GM13976 (cell line): ENCODE measurements at places on chromosomes 6 and 20.

DNA sequence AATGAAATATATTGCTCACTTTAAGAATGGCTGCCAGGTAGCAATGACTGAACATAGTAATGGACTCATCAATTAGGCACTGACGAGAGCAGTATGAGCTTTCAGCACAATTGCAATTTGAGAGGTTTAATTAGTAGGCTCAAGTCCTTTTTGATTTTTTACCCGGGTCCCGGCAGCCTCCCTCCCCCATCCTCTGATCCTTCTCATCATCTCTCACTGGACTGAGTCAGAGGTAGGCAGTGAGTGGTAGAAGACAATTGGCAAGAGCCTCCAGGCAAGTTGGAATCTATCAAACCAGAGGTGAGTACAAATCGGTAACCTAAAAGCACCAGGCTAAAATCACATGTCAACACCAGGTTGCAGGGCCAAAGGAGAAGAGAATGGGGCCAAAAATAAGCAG lies 107.9 kb downstream of the DCDC2 start:
- DNase-seq: no peak

DNA sequence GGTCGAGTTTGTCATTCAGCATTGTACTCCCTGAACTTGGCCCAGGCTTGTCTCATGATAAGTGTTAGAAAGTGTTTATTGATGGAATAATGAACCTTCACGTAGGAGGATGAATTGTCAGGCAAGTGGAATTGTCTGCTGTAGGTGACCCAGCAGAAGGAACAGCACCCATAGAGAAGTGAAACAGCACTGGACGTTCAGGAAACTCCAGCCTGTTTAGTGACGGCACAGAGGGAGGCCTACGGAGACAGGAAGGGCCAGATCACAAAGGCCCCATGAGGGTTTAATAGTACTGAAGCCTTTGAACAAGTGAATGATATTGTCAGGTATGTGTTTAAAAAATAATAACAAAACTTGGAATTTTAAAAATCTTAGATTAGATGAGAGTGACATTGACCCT lies 2.9 kb downstream of the STX11 start:
- DNase-seq: no peak

DNA sequence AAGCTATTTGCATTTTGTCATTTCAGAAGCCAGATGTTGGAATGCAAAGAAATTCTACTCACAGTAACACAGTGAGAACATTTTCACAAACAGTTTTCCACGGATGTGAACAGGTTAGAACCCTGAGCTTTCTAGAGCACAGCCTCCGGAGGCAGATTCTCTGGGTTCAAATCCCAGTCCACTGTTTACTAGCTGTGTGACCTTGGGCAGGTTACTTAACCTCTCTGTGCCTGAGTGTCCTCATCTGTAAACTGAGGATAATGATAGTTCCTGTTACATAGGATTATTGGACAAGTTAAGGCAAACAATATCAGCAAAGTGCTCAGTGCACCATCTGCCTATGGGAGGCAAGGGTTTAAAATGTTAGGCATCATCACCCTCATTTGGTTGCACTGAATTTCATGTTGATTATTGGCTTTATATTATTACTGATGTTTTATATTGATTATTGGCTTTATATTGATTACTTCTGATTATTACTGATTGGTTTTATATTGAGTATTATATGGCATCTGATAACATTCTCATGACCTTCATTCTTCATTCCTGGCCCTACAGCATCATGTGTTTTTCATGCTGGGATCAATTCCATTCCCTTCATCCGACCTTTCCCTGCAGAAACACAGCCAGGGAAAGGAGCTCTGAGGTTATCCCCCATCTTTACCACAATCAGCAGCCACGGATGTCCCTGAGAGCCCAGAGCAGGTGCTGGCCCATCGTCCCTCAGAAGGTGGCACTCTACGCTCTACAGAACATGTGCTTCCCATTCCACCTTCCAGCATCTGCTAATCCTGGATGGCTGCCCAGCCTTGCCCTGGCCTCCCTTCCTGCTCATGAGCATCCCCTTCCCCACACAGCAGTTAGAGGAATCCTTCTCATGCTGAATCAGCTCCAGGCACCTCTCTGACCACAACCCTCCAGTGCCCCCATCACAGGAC lies 283.1 kb downstream of the PREX1 start:
- DNase-seq: no peak

- DNase-seq: no peak
Observed at GRCh38 chr6:27758491-27758890, 153.7 kb downstream of the OR2B2 start.

GRCh38 chr6:53201270-53201669 lies 52.6 kb upstream of the GCM1 start:
- DNase-seq: no peak

DNA sequence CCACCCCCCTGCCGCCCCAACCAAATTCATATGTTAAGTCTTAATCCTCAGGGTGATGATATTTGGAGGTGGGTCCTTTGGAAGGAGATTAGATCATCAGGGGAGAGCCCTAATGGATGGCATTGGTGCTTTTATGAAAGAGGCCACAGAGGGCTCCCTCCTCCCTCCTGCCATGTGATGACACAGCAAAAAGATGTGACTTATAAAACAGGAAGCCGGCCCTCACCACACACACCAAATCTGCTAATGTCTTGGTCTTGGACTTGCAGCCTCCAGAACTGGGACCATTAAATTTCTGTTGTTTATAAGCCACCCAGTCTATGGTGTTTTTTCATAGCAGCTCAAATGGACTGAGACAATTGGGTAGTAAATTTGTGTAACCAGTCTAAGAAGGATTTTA lies 176.3 kb downstream of the ADGRG6 start:
- DNase-seq: no peak

DNA sequence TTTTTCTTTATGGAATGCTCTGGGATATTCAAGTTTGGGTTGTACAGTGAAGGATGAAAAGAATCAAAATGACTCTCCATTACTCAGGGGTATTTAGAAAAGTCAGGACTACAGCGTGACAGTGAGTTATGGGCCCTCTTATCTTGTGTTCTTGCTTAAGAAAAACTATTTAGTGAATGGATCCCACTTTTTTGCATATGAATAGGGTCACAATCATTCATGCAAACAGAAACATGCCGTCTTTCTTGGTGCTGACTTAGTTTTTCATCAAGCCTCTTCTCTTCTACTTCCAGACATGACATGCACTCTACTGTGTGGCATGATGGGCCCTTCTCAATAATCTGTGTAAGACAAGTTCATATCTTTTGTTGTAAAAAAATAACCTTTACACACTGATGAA lies 488.4 kb upstream of the MMS22L start:
- DNase-seq: no peak

DNA sequence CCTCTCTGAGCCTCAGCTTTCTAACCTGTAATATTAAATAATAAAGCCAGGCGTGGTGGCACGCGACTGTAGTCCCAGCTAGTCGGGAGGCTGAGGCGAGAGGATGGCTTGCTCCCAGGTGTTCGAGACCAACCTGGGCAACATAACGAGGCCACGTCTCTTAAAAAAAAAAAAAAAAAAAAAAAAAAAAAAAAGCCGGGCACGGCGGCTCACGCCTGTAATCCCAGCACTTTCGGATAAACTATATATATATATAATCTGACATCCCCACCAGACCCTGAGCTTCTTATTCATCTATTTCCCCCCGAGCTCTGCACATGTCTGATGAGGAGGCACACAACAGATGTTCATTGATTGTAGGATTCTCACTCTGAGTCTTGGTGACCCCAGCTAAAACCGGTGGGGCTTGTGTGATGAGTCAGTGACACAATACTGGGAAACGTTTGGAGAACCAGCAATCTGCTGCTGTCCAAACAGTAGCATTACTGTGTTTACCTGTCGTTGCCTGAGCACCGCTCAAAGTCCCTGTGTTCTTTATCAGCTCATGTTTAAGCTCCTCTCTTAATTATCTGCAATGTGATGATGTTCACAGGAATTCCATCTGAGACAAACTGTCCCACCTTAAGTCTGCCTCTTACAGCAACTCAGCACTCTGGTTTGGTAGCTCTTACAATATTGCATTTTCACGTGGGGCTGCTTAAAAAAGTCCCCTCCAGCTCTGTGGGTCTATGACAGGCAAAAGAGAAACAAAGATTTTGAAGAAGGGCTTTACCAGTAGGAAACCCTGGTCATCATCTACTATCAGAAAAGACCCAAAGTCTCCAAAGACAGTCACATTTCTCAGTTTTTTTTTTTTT lies 1.0 kb upstream of the SPATA2 start:
- DNase-seq: peak; percentile 69

DNA sequence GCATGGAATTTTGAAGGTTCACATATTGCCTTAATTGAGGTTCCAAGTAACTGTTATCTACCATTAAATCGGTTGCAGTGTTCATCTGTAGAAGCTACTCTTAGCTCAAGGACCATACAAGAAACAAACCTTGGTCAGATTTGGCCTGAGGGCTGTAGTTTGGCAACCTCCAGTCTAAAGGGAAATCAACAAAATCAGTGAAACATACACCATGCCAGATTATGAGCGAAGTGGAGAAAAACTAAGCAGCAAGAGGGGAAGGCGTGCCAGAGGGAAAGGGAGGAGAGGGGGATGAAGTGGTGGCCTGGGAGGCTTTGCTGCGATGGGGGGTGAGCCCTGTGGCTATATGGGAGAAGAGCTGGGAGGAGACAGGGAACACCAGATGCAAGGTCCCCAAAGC lies 8.8 kb upstream of the SNAI1 start:
- no peak for DNase-seq

- DNase-seq: no peak
Observed at GRCh38 chr6:135692426-135692825, 159.1 kb upstream of the PDE7B start.

GRCh38 chr6:133396233-133396983 lies 155.3 kb downstream of the EYA4 start:
- no peak for DNase-seq

DNA sequence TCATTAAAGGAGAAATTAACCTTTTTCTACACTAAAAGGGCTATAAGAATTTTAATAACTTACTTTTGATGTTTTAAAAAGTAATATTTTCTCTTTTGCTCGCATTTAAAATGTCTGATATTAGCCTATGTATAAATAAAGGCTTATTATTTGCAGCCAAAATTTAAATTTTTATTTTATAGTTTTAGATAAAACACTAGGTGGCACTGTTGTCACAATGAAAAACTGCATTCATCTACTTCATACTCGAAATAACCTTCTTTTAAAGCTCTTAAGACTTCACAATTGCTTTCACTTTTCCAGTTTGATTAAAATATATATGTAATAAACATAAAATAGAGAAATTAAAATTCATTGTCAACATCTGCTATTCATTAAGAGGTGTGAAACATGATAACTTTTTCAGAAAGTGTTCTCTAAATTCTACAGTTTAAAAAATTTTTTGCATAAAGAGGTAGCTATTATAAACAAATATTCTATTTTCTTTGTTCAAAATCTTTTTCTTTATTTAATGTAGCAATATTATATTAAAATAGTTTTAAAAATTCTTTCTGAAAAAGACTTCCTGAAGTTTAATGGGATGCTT lies 78.8 kb upstream of the DEFB112 start:
- DNase-seq: peak; percentile 16

DNA sequence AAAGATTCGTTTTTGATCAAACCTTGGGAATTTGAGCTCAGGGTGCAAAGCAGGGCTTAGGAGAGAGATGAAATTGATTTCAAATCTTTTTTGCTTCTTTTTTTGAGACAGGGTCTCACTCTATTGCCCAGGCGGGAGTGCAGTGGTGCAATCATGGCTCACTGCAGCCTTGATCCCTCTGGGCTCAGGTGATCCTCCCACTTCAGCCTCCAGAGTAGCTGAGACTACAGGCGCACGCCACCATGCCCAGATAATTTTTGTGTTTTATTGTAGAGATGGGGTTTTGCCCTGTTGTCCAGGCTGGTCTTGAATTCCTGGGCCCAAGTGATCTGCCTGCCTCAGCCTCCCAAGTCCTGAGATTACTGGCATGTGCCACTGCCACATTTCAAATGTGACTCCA lies 58.7 kb downstream of the DOK5 start:
- no peak for DNase-seq

- peak; percentile 13 for DNase-seq
Observed at GRCh38 chr6:79042088-79042798, 35.8 kb downstream of the PHIP start.

DNA sequence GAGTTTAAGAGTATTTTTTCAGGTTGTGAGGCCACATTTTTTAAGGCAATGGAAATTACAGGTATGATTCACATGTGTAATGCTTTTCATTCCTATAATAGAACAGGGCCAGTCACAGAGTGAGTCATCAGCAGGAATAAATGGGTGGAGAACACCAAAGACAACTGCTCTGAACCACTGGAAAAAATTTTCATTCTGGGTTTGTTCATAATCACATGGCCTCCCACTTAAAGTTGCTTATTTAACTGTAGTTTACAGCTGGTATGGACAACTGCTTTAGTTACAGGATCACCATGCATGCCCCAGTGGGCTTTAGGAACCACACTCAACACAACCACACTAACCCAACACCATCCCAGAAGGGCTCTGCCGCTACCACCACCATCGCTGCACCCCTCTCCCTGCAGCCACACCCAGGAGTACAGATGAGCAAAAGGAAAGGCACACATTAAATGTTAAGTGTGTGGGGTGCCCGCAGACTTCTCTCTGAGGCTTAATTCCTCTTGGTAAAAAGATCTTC lies 107.0 kb upstream of the DST start:
- no peak for DNase-seq

- peak; percentile 56 for DNase-seq
Observed at GRCh38 chr6:6942831-6943230, 164.9 kb upstream of the RREB1 start.

GRCh38 chr6:55003719-55004430 lies 157.3 kb downstream of the FAM83B start:
- no peak for DNase-seq

DNA sequence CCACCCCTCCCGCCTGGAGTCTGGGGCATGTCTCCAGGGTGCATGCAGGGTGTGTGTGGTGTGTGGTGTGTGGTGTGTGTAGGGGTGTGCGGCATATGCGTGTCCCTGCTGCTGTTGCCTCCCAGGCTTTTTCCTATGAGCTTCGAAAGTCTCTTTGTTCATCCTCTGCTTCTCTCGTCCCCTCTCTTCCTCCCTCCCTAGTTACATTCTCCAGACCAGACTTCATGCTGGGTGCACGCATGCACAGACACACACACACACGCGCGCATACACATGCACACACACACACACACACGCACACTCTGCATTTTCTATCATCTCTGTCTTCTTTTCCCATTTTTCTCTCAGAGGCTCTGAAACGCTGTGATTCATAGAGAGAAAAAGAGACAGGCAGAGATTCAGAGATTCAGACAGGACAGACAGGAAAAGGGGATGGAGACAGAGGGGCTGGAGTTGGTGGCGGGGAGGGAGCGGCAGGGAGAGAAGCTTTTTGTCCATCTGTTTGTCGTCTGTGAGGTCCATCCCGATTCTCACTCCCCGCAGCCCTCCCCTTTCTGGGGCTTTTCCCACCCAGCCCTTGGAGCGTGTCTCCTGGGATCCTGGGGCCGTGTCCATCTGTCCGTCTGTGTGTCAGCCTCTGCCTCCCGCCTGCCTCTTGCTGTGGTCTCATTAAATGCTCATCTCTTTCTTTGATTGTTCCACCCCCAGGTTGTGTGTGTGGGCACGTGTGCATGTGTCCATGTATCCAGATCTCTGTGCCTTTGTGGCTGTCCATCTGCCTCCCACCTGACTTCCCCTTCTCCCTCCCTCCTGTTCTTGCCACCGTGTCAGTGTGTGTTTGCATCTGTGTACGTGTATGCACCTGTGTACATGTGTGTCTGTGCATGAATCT lies 62.6 kb downstream of the SRC start:
- DNase-seq: no peak

GRCh38 chr20:59455402-59456341 lies 148.7 kb upstream of the PHACTR3 start:
- DNase-seq: peak; percentile 45

GRCh38 chr6:81790034-81790433 lies 37.6 kb upstream of the TENT5A start:
- DNase-seq: no peak
